Activated CD8-positive, alpha-beta T cell treated with anti-CD3 and anti-CD28 coated beads, Interleukin-2, amount 10 ng/mL, durations not matched to agents 7 days and 5 days (primary cell): ENCODE measurements at places on chromosomes 12 and 14. TPM values are rescaled to one million over a fixed set of nuclear protein-coding genes. Genes with fewer than 3 reads are reported as not detected.

DNA sequence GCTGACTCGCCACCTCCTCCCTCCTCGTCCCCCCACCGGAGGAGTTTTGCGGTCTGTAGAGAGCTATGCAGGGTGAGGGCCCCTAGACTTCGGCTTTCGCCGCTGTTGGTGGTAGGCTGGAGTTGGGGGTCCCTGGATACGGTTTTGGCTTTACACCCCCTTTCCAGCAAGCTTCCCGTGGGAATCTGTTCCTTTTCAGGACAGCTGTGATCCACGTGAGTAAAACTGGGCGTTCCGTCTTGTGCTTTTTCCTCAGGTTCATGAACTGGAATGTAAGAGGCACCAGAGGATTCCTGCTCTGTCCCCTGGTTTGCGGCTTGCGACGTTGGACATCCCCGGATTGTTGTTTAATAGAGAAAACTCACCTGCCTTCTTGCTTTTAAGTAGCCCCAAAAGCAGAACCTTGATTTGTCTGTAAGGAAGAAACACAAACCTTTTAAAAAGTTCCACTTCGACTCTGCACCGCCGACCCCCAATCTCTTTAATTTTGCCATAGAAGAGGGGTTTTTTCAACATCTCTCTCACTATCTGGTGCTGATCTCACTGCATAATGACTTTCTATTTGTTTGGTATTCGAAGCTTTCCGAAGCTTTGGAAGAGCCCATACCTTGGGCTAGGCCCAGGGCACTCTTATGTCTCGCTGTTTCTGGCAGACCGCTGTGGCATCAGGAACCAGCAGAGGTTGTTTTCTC is 490 bp downstream of the PRORP start:
- peak overlapping the region; percentile 99 for H3K27ac ChIP-seq
- no peaks in the 10 kb centered on the region for H3K27me3 ChIP-seq
- H3K4me3 ChIP-seq: peak overlapping the region; percentile 98
- peaks cover 57% of the 10 kb centered on the region for H3K4me1 ChIP-seq

GRCh38 chr12:124749725-124750124 is 113.9 kb downstream of the SCARB1 start:
- H3K4me1 ChIP-seq: peaks cover 33% of the 10 kb centered on the region
- H3K27me3 ChIP-seq: peaks cover 51% of the 10 kb centered on the region
- DNase-seq: no peak
- no peak overlapping the region for H3K4me3 ChIP-seq

- DNase-seq: no peak
- peaks cover 54% of the 10 kb centered on the region for H3K36me3 ChIP-seq
- no peak overlapping the region for H3K27ac ChIP-seq
- H3K27me3 ChIP-seq: no peaks in the 10 kb centered on the region
- H3K4me1 ChIP-seq: no peaks in the 10 kb centered on the region
Measured at GRCh38 chr14:64061706-64062105, 208.9 kb downstream of the SYNE2 start.

DNA sequence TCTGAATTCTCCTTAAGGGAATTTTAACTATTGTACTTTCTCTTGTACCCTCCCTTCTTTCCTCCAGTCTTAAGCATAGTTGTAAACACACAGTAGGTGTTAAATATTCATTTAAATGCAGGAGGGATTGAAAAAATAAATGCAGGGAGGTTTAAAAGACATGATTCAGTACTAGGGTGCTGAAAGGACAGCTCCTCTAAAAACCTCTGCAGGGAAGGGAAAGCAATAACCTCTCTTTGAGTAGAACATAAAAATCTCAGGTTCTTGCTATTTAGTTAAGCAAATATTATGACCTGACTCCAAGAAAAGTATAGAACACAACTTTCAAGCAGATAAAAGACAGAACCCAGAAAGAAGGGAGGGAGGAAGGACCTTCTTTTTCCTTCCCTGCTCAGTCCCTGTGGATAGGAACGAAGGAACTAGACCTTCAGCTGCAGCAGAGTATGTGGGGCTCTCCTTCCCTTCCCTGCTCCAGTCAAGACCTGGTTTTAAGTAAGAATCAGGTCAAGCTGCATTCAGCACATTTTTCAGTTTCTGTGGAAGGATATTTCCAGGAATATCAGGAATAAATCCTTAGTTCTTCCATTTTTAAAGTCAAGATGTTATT is 4.7 kb downstream of the MAP3K9 start:
- peaks cover 10% of the 10 kb centered on the region for H3K4me1 ChIP-seq
- no peak overlapping the region for H3K27ac ChIP-seq
- peaks cover 2% of the 10 kb centered on the region for H3K27me3 ChIP-seq
- H3K36me3 ChIP-seq: peaks cover 12% of the 10 kb centered on the region
- H3K4me3 ChIP-seq: no peak overlapping the region

- H3K27me3 ChIP-seq: peaks cover 85% of the 10 kb centered on the region
- no peak overlapping the region for H3K27ac ChIP-seq
- no peak for DNase-seq
- no peaks in the 10 kb centered on the region for H3K36me3 ChIP-seq
Measured at GRCh38 chr12:49340971-49341776, 4.2 kb upstream of the C1QL4 start.

- no peak overlapping the region for H3K27ac ChIP-seq
- no peaks in the 10 kb centered on the region for H3K27me3 ChIP-seq
- H3K4me1 ChIP-seq: peaks cover 9% of the 10 kb centered on the region
- H3K36me3 ChIP-seq: peaks cover 34% of the 10 kb centered on the region
Measured at GRCh38 chr12:112179916-112180315, 54.6 kb downstream of the TRAFD1 start.

DNA sequence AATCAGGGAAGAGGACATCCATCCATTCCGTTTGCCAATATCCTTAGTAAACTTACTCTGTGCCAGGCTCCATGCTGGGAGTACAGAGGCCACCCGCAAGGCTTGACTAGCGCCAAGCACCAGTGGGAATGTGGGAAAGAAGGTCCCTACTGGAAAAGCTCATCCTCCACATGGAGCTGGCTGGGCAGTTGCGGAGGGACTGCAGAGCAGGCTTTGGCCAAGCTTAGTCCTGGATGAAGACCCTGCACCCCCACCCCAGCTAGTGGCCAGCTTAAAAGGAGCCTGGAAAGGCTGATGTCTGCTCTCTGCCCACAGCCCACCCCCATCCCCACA is 22.4 kb upstream of the EIF2B2 start:
- H3K4me1 ChIP-seq: no peaks in the 10 kb centered on the region
- H3K4me3 ChIP-seq: no peak overlapping the region
- peaks cover 4% of the 10 kb centered on the region for H3K27me3 ChIP-seq

GRCh38 chr12:19410629-19411185 is 28.6 kb upstream of the AEBP2 start:
- peaks cover 10% of the 10 kb centered on the region for H3K4me1 ChIP-seq
- peaks cover 1% of the 10 kb centered on the region for H3K36me3 ChIP-seq
- DNase-seq: no peak
- no peak overlapping the region for H3K4me3 ChIP-seq
- H3K27ac ChIP-seq: no peak overlapping the region

DNA sequence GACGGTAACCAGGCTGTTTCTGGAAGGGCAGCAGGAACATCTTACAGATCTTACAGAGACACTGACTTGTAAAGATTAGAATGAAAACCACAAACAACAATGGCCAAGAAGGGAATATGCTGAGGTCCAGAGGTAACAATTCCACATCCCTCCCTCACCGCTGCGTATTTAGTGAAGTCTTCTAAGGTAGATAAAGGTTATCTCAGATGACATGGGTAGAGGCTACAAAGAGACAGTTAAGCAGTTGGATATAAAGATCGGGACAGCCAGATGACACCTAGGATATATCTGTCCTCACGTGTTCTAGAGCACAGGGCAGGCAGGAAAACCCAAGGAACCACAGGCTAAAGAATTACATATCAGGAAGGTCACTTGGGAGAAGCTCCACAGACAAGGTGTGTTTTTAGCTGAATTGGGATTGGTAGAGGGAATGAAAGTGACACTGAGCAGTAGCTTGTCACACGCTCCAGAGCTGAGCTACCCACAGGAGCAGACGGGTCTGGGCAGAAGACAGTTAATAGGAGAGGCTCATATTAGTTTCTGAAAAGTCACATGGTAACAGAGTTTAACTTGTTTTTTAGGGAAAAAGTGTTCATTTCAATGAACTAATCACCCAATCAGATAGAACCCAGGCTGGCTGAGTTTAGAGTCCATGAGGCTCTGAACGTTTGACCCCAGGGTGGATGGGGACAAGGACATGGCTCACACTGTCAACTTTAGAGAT is 83.3 kb downstream of the MIA2 start:
- no peaks in the 10 kb centered on the region for H3K4me1 ChIP-seq
- H3K27ac ChIP-seq: no peak overlapping the region
- no peaks in the 10 kb centered on the region for H3K27me3 ChIP-seq
- peaks cover 23% of the 10 kb centered on the region for H3K36me3 ChIP-seq

DNA sequence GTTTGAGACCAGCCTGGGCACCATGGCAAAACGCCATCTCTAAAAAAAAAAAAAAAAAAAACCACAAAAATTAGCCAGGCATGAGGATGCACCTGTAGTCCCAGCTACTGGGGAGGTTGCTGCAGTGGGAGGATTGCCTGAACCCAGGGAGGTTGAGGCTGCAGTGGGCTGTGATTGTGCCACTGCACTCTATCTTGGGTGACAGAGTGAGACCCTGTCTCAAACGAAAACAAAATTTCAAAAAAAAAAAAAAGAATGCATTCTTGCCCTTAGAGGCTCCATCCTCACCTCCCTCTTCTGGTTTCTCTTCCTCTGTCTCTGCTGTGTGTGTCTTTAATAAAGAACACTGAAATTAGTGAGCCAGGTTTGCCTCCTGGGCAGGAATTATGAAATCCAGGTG is 107.8 kb downstream of the VCPKMT start:
- no peaks in the 10 kb centered on the region for H3K27me3 ChIP-seq
- H3K4me3 ChIP-seq: no peak overlapping the region
- H3K36me3 ChIP-seq: peaks cover 48% of the 10 kb centered on the region
- DNase-seq: no peak

- H3K27me3 ChIP-seq: peaks cover 21% of the 10 kb centered on the region
- H3K4me3 ChIP-seq: no peak overlapping the region
- DNase-seq: no peak
- H3K36me3 ChIP-seq: no peaks in the 10 kb centered on the region
- no peak overlapping the region for H3K27ac ChIP-seq
Measured at GRCh38 chr12:109385339-109386058, 37.8 kb downstream of the MYO1H start.

DNA sequence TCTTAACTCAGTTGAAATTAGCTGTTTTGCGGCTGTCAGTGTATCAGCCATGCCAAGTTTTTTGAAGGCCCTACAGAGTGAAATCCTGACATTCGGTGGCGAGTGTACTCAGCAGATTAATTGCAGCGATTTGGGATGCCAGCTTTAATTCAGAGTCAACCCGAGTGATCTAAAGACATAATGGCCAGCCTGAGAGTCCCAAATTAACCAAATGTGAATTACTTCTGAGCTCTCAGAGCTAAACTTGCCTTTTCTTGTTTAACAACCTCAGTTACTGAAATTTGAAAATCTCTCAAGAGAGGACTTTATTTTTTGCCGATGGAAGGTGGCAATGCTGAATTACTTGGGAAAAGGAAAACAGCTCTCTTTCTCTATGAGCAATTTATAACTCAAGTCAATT is 148.5 kb downstream of the GLT1D1 start:
- no peak overlapping the region for H3K27ac ChIP-seq
- no peaks in the 10 kb centered on the region for H3K36me3 ChIP-seq
- H3K4me3 ChIP-seq: no peak overlapping the region

GRCh38 chr12:109029411-109029810 is 8.5 kb upstream of the SVOP start:
- H3K27me3 ChIP-seq: peaks cover 20% of the 10 kb centered on the region
- no peak overlapping the region for H3K4me3 ChIP-seq
- no peaks in the 10 kb centered on the region for H3K4me1 ChIP-seq

DNA sequence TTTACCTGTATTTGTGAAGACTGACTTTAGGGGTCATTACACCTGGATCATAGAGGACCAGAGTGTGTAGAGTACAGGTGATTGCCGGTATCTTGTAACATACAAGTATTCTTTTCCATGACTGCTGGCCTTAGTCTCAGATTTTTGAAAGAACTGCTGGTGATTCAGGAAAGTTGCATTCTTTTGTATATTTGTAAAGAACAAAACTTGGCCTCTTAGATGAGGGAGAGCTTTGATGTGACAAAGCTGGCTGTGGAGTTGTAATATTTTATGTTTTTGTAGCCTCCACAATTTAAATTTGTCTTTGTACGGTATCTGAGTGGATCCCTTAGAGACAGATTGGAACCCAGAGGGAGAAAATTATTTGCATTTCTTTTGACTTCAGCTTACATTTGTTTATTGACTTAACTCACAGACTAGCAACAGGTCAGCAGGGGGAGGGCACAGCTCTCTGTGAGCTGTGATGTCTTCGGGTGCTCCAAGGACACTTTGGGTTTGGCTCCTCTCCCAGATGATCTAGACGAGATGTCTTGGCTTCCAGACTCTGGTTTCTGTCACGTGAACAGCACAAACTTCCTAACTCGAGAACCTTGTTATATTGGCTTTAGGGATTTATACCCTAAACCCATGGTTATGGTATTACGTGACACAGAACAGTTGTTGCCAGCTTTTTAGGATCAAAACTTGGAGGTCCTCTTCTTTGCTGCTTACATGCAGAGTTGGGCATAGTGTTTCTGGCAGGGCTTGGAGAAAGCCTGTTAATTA is 65.9 kb downstream of the DAAM1 start:
- DNase-seq: no peak
- no peak overlapping the region for H3K27ac ChIP-seq
- no peak overlapping the region for H3K4me3 ChIP-seq
- H3K4me1 ChIP-seq: peaks cover 3% of the 10 kb centered on the region
- H3K36me3 ChIP-seq: peaks cover 6% of the 10 kb centered on the region

- no peak overlapping the region for H3K27ac ChIP-seq
- peaks cover 28% of the 10 kb centered on the region for H3K36me3 ChIP-seq
- H3K4me3 ChIP-seq: no peak overlapping the region
- H3K27me3 ChIP-seq: no peaks in the 10 kb centered on the region
- DNase-seq: no peak
Measured at GRCh38 chr12:92558806-92559205, 144.0 kb upstream of the PLEKHG7 start.

- peak overlapping the region; percentile 1 for H3K27ac ChIP-seq
- H3K27me3 ChIP-seq: no peaks in the 10 kb centered on the region
- H3K4me1 ChIP-seq: peaks cover 14% of the 10 kb centered on the region
Measured at GRCh38 chr12:75970310-75970709, 61.3 kb downstream of the PHLDA1 start.

DNA sequence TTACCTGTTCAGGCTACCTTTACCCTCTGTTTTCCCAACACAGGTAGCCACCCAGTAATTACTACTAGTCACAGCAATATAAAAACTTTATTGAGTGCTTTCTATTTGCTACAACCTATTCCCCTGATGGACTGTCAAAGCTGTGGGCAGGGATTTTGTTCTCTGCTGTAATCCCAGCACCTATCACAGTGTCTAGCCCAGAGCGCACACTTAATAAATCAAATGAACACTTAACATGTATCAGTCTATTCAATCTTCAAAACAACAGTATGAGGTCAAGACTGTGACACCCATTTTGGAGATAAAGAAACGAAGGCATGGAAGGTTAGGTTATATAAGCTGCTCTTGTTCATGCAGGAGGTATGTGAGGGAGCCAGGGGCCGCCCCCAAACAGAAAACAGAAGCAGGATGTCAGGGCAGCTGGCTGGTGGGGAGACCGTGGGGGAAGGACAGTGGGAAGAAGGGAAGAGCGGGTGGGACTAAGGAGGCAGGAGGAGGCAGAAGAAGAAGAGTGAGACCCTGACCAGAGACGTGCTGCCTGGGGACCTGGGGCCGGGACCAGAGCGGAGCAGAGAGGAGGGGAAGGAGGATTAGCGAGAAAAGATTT is 1.7 kb downstream of the TNFRSF1A start:
- no peaks in the 10 kb centered on the region for H3K27me3 ChIP-seq
- peaks cover 9% of the 10 kb centered on the region for H3K36me3 ChIP-seq
- H3K27ac ChIP-seq: no peak overlapping the region
- H3K4me1 ChIP-seq: peaks cover 23% of the 10 kb centered on the region
- peak; percentile 41 for DNase-seq

The SALL2 gene
- 2.0 TPM for total RNA-seq

The RAD9B gene
- 2.3 TPM for total RNA-seq

The BBOF1 gene
- total RNA-seq: 1.2 TPM

The FGF6 gene
- not detected for total RNA-seq

The MANSC1 gene
- total RNA-seq: 0.13 TPM

The ATL1 gene
- 1.4 TPM for total RNA-seq
